ENCODE measurements at places on chromosomes 2 and 18.

DNA sequence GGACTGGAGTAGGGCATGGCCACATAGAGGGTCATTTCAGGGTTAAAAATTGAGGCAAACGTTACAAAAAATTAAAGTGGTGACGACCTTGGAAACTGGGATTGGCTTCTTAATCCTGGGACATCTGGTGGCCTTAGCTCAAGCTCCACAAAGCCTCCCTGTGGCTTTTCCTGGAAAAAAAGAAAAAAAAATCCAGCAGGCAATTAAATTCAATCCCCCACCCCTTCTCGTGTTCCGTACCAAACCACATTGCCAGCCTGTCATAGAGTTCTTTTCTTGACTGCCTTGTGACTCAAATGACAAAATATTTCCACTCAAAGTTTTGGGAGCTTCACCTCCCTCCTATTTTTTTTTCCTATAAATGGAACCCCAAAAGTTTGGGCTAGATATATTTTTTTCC, 195.6 kb downstream of the HRH4 start:
- no peak for DNase-seq

DNA sequence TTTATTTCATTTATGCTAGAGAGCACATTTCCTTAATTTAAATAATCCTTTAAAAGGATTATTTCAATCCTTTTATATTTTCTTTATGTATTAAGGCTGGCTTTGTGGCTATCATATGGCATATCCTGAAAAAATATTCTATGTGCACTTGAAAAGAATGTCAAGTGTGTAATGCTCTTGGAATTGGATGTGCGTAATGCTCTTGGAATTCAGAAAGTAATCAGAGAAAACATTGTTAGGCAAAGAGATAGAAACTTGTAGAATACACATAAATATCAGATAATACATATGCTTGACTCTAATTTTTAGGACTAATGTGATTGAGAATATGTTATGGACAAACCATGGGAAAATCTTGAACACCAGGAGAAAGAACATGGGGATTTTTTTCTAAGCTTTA, 197.5 kb upstream of the COL3A1 start:
- DNase-seq = no peak

DNA sequence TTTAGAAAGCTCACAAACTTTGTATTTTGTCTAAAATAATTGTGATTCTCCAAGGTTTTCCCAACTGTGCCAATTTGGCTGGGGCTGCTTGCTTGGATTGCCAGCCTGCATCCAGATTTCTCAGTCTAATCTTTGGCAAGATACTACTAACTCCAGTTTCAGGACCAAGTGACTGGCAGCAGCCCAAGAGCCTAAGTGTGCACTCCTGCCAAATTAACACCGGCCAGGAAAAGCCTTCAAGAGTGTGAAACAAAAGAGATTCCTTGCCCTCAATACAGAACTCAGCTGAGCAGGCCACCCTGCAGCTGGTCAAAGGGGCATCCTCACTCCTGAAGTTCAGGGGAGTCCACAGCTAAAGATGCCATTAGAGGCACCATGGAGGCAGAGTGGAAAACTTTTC, 589.0 kb upstream of the ACVR2A start:
- DNase-seq = no peak

DNA sequence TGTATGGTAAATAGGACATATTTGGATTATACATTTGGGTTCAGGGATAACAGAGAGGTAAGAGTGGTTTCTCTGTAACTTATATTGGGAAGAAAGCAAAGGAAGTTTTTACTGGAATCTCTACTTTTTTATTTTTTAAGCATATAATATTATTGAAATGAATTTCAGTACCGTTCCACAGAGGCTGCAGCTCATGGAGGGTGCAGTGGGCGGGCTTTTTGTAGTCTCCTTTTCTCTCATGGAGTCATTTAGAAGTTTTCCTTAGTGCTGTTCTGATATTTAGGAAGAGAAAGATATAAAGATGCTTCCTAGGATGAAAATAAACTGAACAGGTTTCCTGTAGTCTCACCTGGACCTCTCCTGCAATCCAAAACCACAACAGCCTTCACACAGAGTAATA, 1153.3 kb upstream of the TMEFF2 start:
- DNase-seq = no peak

- DNase-seq = no peak
Observed at GRCh38 chr2:225662101-225662500, 262.6 kb downstream of the NYAP2 start.

Measured in activated gamma-delta T cell treated with anti-CD3 and anti-CD28 coated beads, Interleukin-2, amount 50 U/mL, for 16 hours (primary cell).